ENCODE measurements at places on chromosomes 1 and 21.

DNA sequence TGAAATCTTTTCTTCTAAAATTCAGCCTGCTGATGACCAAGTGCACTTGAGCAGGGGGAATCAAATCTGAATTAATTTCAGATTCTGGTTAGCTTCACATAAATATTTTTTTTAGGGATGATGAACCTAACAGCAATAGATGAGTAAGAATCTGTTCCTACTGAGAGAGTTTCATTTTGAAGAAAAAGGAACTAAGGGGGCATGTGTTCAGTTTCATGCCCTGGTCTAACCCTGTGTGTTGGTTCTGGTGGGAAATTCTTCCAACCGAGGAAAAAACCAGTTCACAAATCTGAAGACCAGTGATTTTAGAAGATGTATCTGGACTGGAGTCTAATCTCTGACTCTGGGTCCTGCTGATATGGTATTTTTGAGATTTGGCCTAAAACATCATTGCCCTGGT lies 13.7 kb downstream of the SELL start:
- peak; percentile 89 for DNase-seq

- no peak for DNase-seq
Observed at GRCh38 chr1:51344602-51345299, 14.4 kb upstream of the TTC39A start.

DNA sequence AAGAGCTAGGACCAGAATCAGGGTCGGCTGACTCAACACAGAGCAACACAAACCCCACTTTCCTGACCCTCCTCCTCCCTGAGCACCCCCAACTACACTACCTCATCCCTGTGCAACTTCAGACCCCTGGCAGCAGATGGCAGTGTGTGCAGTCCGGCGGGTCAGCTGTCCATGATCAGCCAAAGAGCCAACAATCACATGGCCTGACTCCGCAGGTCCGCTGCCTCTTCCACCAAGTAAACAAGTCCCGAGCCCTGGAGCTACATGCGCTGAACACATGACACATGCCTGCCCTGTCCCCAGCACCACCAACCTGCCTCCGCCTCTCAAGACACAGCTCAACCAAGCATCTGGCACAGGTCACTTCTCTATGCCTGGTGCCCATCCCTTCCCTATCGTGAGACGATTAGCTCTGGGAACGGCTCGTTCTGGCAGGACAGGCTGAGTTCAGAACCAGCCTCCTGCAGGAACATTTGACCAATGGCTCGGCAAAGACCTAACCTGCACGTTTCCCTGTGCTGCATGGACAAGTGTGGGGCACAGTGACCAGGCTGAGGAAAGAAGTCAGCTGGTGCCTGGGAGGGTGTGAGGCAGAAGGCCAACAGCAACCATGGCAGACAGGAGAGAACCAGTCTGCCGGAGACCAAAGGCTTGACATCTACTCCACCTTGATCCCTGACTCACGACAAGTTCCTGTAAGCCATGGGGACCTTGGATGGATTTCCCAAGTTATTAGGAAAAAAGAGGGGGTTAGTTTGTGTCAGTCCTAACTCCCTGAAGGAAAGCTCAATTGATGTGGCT lies 60.3 kb downstream of the CD46 start:
- no peak for DNase-seq

DNA sequence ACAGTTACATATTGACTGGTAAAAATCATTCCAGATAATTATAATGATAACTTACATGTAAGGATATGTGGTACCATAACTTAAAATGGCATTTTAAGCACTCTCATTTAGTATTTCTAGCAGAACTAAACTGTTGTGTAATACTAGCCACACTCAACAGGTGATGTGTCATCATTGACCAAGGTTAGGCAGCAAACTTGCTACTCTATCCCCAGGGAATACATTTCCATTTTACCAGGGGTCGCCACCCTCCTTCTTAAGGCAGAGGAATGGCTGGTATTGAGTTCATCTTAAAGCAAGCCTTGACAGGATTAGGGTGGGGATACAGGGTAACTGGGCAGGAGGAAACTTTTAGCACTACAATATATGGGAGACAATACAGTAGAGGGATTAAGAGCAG lies 259.8 kb upstream of the CAMK1G start:
- DNase-seq: no peak

DNA sequence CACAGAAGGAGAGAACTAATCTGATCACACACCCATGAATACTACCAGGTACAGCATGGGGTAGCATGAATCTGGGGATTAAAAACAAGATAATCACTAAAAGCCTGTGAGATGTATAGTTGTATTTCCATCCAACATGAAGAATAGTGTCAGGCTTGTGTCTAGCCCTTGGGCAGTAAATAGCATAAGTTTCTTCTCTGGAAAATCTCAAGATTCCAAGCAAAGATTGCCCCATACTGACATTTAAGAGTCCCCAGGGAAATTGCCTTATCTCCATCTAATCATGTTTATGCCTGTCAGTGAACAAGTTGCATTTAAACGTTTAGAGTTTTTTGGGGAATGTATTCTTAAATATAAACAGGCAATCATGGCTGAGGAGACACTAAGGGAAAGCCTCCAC lies 109.2 kb upstream of the SERTAD4 start:
- DNase-seq: no peak
